Hippocampal formation (tissue), 2 donors: ENCODE measurements at places on chromosomes 4 and X.

DNA sequence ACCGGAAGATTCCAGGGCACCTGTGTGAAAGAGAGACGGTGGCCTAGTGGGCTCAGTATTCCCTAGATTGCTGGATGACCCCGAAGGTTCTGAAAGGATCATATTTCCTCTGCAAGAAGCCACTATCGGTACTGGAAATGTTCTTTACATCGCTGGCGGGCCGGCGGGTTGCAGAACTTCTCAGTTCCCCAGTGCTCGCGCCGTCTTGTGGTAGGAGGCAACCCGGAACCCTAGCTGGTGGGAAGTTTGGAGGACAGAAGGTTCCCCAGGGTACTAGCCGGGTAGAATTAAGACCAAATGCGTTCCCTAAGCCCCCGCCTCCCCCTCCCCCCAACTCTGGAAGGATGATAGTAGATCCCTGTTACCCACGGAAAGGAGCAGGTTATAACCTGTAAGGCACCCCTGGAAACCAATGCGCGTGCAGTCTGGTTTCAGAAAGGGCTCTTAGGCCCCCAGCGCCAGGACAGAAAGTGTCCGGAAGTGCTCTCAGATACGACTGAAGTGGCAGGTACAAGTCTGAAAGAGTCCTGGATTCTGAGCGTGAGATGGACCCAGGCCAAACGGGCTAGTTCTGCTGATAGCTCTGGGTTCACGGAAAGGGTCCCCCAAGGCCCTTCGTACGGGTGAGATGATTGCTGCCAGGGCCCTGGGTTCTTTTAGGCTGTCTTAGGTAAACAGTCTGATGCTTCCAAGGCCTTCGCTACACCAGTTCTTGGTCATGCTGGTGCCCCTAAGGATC lies 61.7 kb upstream of the DCAF8L1 start:
- no peak for DNase-seq

GRCh38 chr4:29521281-29521680 lies 1198.9 kb upstream of the PCDH7 start:
- no peak for DNase-seq

DNA sequence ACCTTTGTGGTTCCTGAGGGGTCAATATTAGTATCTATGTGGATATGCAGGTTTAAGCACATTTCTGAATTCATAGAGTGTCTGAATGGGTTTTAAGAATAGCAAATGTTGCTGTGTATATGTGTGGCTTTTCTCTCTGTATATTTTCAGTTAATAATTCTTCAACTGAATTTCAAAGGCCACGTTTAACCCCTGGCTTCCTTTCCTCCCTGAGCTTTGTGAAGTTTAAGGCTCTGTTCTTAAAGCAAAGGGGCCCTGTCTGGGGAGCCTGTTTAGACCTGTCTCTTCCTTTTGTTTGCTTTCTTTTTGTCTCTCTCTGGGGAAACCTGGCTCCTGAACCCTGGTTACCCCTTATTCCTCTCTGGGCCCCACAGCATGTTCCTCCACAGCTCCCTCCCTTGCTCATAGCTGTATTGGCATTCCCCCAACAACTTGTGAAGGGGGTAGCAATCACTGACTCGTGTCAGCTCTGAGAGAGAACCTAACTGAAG lies 139.1 kb downstream of the COL4A6 start:
- DNase-seq = no peak

DNA sequence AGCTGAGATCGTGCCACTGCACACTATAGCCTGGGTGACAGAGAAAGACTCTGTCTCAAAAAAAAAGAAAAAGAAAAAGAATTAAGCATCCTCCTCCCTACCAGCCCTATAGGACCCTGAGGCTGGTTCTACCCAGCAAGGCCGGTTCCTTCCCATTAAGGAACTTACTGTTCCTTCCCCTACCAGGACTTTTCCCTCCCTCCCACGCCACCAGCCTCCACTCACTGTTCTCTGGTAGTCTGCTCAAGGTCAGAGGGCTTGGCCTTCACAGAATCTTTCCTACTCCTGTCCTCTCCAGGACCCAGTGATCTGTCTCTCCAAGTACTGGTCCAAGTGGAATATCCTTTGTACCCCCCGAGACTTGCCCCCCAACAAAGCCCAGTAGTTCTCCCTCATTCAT lies 1.4 kb downstream of the GRIPAP1 start:
- DNase-seq = no peak

GRCh38 chr4:188297873-188298272 lies 158.6 kb downstream of the TRIML1 start:
- DNase-seq = no peak

DNA sequence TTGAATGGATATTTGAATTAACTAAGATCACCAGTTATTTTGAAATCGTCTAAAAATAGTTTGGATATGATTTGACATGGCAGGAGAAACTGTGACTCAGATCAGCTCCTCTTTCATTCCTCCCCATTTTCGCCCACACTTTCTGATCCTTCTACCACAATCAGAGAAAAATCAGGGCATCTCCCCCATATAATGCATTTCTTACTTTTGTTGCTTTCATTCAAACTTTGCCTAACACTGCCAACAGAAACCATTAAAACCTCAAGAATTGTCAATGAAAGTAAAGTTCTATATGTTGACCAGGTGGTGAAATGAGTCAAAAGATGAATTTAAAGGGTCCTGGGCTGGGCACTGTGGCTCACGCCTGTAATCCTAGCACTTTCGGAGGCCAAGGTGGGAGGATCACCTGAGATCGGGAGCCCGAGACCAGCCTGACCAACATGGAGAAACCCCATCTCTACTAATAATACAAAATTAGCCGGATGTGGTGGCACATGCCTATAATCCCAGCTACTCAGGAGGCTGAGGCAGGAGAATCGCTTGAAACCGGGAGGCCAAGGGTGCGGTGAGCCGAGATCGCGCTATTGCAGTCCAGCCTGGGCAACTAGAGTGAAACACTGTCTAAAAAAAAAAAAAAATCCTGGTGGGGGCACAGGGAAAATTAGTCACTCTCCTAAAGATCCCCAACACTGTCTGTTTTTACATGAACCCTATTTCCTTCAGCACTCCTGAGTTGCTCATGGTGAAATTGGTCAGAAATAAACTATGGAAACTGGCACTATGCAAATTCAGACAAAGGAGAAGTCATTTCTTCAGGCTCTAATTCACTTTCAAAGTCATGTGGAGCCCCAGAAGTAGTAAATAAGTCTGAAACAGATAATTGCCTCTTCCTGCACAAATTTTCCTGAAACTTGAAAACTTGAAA lies 122.8 kb upstream of the NOCT start:
- no peak for DNase-seq

GRCh38 chrX:47581731-47582647 lies at the start of gene TIMP1:
Gene TIMP1 (plus strand): TSS chrX:47582436. CDS start chrX:47583416, 980 bp downstream.
- DNase-seq = no peak

GRCh38 chrX:23554304-23554703 lies 113.0 kb upstream of the PRDX4 start:
- DNase-seq = peak; percentile 16

DNA sequence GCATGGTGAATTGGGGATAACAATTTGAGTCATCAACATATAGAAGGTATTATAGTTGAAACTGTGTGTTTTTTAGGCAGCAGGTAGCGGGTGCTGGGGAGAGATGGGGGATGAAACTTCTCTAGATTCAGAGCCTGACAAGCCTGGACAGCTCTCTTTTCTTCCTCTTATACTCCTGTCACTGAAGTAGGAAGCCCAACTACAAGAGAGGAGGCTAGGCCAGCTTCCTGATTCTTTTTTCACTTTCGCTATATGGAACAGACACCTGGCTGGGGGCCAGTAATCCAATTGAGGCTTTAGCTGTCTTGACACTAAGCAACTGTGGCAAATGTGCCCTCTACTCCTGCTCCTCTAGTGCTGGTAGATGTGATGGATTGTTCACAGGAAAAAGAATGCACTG lies 69.2 kb downstream of the PHKA1 start:
- no peak for DNase-seq

- no peak for DNase-seq
These were observed 29.1 kb upstream of the DKK2 start for GRCh38 chr4:107065201-107065600.

DNA sequence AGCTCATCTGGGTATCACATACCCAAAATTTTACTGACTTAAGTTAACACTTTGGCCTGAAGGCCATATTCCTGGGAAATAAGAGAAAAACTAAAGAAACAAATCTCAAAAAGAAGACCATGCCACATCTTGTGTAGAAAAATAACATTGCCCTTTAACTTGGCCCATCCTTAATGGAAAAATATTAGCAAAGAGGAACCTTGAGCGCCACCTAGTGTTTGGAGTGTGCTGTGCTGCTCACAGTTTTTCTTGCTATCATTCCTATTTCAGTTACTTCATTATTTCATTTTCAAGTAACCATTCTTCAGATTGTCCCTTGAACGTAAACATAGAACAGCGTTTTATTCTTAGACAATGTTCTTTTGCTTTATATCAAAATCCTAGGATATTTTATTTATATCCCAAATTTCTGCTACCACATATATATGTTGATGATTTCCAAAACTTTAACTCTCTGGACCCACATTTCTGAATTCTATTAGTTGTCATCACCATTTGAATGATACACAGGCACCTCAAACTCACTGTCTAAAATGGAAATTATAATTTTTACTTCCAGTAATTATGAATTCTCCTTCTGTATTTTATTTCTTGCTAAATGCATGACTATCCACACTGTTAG lies 999.0 kb upstream of the ADGRL3 start:
- DNase-seq = peak; percentile 9

GRCh38 chr4:108492816-108493595 lies 127.4 kb upstream of the RPL34 start:
- no peak for DNase-seq
